IMR-90 (cell line): ENCODE measurements at places on chromosomes 16 and 17. TPM values are rescaled to one million over a fixed set of nuclear protein-coding genes. Genes with fewer than 3 reads are reported as not detected.

Gene C16orf46
- total RNA-seq, result under 0.01 and 0.72 TPM in 2 replicates

DNA sequence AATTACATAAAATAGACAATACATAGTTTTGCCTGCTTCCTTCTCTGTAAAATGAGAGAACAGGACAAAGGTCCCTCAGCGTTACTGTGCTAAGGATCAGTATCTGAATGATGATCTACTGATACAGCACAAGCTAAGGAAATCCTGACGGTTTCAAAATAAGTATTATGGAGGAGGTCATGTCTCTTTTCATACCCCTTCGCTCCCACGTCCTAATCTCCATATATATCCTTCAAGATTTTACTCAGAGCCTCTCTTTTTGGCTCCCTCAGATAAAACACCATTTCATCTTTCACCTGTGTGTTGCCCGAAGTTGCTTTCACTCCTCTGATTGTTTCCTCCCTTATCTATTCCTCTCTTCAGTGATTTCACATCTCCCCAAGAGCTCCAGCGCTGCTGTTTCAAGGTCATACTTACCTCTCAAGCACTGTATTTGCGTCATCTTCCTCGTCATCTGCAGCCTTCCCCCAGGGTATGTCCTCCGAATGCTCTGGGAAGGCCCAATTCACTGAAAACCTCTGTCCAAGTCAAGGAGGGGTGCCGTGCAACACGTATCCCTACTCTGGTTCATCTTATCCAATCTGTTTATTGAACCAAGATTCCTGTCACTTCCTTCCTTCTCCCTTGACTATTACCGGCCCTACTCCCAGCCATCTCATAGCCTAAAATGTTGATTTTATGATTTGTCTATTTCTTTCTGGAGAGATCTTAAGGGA lies 1.2 kb upstream of the BLTP2 start:
- H3K4me1 ChIP-seq, result peaks cover 2% of the 10 kb centered on the region; the same call in 1 of the 2 replicates
- no peaks in the 10 kb centered on the region for H3K27me3 ChIP-seq
- peak overlapping the region; percentile 44 for H3K27ac ChIP-seq

Gene OTOA
- not detected in 2 replicates for total RNA-seq

DNA sequence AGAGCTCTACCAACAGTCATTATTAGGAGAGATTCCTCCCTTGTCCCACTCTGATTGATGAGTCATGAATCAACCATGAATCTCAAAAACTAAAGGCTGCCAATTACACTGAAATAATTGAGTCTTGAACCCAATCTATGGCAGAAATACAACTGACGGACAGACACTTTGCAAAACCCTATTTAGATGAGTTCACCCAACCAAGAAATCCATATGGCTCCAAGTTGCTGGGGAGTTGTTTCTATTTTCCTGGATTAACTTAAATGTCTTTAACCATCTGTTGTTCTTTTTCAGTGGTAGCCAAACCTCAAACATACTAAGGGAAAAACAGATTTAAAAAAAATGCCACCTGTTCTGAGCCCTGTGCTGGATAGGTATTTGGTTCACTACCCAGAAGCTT lies 151.0 kb downstream of the SHISA9 start:
- no peak for DNase-seq
- no peak overlapping the region for H3K27ac ChIP-seq
- H3K36me3 ChIP-seq, result no peaks in the 10 kb centered on the region
- no peaks in the 10 kb centered on the region for H3K4me1 ChIP-seq
- no peaks in the 10 kb centered on the region for H3K27me3 ChIP-seq

DNA sequence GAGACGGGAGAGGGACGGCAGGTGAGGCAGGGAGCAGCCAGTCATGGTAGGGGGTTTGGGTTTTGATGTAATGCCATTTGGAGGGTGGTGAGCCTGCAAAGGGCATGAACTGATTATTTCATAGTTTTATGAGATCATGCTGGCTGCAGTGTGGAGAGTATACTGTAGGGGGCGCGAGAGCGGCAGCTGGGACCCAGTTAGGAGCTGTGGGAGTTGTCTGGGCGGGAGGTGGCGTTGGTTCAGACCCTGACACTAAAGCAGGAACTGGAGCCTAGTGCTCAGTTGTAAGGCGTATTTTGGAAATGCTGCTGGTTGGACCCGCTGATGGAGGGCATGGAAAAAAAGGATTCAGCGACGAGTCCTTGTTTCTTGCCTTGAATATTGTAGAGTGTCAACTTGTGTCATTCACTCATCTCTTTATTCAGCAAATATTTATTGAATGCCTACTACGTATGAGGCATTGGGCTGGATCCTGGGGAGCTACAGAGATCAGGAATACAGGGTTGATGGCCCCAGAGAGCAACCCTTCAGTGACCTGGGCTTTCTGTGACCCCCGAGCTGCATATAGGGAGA lies 23.7 kb upstream of the KDM8 start:
- no peaks in the 10 kb centered on the region for H3K36me3 ChIP-seq
- DNase-seq, result peak; percentile 47
- H3K27me3 ChIP-seq, result no peaks in the 10 kb centered on the region
- H3K4me1 ChIP-seq, result peaks cover 11% of the 10 kb centered on the region
- H3K4me3 ChIP-seq, result no peak overlapping the region
- no peak overlapping the region for H3K27ac ChIP-seq
